ENCODE measurements at places on chromosomes 1 and 21. TPM values are rescaled to one million over a fixed set of nuclear protein-coding genes. Genes with fewer than 3 reads are reported as not detected.

The KIF21B gene
- total RNA-seq: 2.2 TPM

- DNase-seq: no peak
Measured at GRCh38 chr1:33319949-33320618, 814 bp downstream of the A3GALT2 start.

DNA sequence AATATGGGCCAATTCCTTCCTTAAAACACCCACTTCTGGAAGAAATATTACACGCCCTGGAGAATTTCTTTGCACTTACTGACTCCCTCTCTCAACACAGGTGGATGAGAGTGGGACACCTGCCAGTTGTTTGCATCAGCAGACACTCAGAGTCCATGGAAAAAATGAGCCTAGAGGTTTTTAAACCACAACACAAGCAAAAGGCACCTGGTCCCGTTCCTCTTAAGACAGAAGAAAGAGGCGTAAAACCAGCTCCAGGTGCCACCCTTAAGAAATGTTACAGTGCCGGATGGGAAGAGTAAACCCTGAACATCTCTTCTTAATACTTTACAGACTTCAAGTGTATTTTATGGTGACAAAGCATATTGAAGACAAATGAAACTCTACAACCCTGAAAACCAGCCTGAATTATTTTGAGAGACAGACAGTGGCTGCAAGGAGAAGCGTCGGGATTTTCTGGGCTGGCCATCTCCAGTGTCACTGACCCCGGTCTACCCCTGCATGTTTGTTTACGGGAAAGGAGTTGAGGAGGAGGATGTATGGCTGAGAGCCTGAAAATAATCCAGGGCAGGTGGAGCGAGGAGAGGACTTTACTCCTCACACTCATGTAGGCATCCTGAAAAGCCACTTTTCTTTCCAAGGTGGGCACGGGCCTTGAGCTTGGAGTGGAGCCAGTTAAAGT, 7.8 kb upstream of the RIPK4 start:
- DNase-seq: no peak

- DNase-seq: no peak
Measured at GRCh38 chr1:218969006-218969405, 204.7 kb upstream of the LYPLAL1 start.

- no peak for DNase-seq
Measured at GRCh38 chr1:66788231-66788939, 12.7 kb downstream of the INSL5 start.

The IVNS1ABP gene
- 107 TPM for total RNA-seq

The LCE3D gene
- total RNA-seq: not detected

DNA sequence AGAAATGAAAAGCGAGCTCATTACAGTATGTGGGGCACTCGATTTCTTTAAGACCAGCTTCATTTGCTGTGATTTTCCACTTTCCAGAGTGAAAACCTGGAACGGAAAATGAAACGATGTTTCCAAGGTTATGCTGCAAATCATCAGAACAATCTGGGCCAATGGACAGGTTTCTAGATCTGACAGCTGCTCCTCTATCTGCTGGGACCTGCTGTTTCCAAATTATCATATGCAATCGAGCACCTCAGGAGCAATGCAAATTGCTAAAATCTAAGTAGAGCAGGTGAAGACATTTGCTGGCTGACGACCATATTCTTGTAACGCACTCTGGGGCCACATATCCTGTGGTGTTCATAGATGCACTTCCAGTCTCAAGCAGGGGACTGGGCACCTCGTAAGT, 39.7 kb upstream of the TIAM1 start:
- DNase-seq: no peak

The TNNT2 gene
- not detected for total RNA-seq

DNA sequence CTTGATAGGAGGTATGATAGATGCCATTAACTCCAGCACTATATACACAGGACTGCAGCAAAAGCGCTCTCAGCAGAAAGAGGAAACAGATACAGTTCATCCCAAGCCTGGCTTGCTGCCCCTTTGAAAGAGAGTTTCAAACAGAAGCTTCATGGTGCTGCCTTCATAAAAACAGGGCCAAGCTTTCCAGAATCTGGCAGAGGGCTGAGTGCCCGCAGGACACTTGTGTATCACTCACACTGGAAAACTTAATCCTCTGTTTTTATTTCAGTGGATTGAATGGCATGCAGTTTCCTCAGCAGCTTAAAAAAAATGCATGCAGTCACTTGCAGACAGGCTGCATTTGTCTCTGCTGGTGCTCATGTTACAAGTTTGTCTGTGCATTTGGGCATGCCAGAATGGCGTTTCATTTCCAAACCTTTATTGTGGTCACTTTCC, 40.4 kb downstream of the KCNJ15 start:
- peak; percentile 32 for DNase-seq

The CELA3B gene
- not detected for total RNA-seq

DNA sequence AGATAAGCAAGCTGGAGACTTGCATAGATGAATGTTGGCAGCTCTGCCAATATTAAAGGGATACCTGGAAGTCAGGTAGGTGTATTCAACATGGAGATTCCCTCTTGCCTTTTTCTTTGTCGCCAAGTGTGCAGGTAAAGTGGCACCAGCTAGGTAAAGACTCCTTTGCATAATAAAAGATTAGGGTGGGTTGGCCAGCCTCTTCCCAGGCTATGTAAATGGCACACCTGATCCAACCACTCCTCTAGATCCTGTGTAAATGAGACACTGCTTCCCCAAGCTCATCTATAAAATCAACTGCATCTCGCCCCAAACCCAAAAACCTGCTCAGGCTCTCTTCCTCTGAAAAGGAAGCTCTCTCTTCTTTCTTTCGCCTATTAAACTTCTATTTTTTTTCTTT, 100.8 kb upstream of the DSCAM start:
- DNase-seq: no peak

The ERO1B gene
- 4.4 TPM for total RNA-seq

The BCL2L15 gene
- 0.17 TPM for total RNA-seq

The PODN gene
- not detected for total RNA-seq

GRCh38 chr1:54981466-54981865, 1.0 kb downstream of the TMEM61 start:
- no peak for DNase-seq

DNA sequence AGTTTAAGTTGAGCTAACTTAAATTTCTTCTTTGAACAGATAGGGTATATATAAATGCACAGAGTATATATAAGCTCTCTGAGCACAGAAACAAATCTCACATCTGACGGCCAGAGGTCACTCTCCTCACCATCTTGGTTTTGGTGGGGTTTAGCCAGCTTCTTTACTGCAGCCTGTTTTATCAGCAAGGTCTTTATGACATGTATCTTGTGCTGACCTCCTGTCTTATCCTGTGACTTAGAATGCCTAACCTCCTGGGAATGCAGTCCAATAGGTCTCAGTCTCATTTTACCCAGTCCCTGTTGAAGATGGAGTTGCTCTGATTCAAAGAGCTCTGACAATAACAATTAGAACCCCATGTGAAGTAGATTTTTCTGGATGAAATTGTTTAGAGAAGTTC, 1.6 kb upstream of the MOV10 start:
- DNase-seq: no peak

GRCh38 chr1:159829822-159830465, 3.3 kb downstream of the SLAMF8 start:
- DNase-seq: no peak

The GPR52 gene
- 0.33 TPM for total RNA-seq

The DMBX1 gene
- total RNA-seq: not detected

DNA sequence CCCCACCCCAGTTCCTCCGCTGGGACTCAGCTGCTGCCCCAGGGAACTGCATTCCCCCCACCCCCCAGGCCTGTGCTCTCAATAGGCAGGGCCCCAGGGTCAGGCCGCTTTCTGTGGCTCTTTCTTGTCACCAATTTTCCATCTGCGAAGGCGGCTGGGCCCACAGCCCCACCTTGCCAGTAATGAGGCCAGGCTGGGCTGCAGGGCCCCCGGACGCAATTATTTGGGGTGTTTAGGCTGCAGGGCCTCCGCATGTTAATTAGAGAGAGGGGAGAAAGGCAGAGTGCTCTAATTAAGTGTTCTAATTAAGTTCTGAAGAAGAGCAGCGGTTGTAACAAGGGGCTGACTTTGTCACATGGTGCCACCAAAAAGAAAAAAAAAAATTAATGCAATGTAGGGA, 71.8 kb downstream of the EPHB2 start:
- no peak for DNase-seq

- DNase-seq: peak; percentile 83
Measured at GRCh38 chr1:78078358-78078757, 32.6 kb downstream of the GIPC2 start.

GRCh38 chr21:41111681-41112080, 56.3 kb upstream of the BACE2 start:
- DNase-seq: no peak

- no peak for DNase-seq
Measured at GRCh38 chr1:38028105-38028591, 15.6 kb downstream of the UTP11 start.

DNA sequence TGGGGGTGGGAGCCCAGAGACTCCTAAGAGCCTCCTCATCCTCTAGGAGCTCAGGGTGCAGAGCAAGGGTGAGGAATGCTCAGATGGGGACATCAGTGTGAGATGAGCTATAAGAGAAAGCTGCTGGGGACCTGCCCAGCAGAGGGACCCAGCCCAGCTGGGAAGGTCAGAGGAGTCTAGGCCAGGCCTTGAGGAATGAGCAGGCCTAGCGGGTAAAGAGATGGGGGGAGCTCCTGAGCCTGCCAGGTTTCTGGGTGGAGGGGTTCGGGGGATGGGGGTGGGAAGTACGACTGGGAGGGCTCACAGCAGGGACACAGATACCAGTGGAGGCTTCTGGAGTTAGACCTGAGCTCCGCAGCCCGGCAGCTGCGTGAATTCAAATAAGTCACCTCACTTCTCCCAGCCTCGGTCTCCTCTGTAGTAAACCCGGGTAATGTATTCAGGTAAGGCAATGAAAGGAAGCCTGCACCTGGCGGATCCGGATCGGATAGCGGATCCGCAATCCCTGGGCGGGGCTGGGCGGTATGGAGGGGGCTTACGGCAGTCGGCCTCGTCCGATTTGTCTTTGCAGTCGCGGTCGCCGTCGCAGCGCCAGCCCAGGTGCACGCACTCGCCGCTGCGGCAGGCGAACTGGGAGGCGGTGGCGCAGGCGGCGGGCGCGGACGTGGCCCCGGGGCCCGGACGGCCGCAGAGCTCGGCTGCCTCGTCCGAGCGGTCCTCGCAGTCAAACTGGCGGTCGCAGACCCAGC, 38.0 kb upstream of the MAGOH start:
- DNase-seq: no peak

- DNase-seq: peak; percentile 30
Measured at GRCh38 chr1:236281198-236281653, 532 bp downstream of the ERO1B start.

DNA sequence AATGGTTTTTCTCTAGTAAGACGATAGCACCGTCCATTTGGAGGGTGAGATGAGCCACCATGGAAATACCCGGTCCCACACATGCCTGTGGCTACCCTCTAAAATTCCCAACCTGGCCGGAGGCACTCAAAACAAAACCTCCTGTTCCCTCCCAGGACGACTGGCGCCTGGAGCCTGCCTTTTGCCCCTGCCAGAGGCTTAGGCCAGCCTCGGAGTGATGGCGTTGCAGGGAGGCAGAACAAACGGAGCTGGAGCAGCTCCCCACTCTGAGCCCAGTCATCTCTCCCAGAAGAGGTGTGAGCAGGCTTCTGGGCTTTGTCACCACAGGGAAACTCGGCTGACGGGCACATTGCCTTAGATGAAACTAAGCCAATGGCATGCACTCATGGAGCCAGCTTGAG, 213.7 kb upstream of the HOOK1 start:
- no peak for DNase-seq

DNA sequence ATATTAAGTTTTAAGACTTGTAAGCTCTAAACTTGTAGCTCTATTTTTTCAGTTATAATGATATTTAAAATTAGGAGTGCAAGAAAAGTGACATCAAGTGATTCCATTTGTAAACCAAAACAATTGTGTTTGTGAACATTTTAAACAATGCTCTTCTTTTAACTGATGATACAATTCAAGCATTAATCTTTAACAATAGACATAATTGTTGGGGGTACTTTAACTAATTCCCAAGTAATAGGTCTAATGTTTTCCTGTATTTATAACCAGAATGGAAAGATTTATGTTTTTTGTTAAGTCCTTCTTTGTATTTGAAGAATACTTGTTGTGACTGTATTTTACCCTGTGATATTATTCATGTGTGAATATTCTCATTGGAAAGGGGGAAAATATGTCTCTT, 6.8 kb downstream of the ATG4C start:
- DNase-seq: no peak

DNA sequence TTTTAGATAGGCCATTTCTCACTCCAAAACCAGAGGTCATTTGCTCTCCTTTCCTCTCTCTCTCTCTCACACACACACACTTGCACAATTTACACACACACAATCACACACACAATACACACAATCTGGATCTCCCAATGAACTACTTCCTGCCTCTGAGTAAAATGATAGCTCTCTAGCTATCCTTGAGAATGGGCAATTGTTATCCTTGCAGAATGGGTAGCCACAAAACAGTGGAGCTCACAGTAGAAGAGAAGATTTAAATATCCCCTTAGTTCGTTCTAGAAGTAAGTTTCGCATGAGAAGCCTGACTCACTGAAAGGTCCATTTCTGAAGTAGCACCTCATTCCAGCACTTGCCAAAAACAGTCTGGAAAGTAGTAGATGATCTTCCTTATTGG, 17.6 kb downstream of the PALMD start:
- no peak for DNase-seq

DNA sequence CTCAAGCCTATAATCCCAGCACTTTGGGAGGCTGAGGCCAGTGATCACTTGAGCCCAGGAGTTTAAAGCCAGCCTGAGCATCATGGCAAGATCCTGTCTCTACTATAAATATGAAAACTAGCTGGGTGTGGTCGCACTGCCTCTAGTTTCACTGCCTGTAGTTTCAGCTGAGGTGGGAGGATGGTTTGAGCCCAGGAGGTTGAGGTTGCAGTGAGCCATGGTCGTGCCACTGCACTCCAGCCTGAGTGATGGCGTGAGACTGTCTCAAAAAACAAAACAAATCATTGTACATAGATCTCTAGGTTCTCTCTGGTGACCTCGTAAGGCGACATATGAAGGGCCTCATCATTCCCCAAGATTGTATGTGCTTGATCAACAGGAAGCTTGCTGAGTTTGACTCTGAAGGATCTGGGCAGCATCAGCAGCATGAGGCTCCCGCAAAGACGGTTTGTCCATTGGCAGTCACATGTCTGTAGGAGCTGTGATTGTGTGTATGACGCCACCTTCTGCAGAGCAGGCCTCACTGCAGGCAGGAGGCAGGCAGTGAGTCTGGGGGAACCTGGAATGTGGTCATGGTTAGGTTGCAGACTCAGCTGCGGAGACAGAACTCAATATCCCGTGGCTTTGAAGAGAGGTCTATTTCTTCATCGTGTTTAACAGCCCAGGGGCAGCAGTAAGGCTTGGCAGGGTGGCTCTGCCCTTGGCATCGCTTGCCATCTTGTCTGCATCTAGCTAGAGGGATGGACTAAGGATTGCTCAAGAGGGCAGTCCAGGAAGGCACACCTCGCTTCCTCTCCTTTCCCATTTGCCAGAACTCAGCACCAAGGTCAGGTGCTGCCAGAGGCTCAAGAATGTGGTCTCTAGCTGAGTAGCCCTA, 14.0 kb downstream of the ATP5PO start:
- DNase-seq: peak; percentile 78

The TNFSF4 gene
- total RNA-seq: 2.7 TPM

Measured in dermis blood vessel endothelial cell (primary cell).